Adipocyte (in vitro differentiated cells): ENCODE measurements at places on chromosomes 7 and 10.

- no peak for DNase-seq
These were observed 166.2 kb downstream of the CTTNBP2 start for GRCh38 chr7:117707080-117707479.

- no peak for DNase-seq
These were observed 17.7 kb upstream of the PPIF start for GRCh38 chr10:79329529-79329928.

- DNase-seq, result no peak
These were observed 63.0 kb downstream of the PAPSS2 start for GRCh38 chr10:87722716-87723115.

- no peak for DNase-seq
These were observed 143.8 kb downstream of the RSU1 start for GRCh38 chr10:16673443-16673842.

- no peak for DNase-seq
These were observed 390.8 kb downstream of the POM121L12 start for GRCh38 chr7:53426145-53426750.

GRCh38 chr7:99786726-99787335 is 2.8 kb upstream of the CYP3A4 start:
- no peak for DNase-seq

- DNase-seq, result no peak
These were observed 72.6 kb upstream of the LAMB4 start for GRCh38 chr7:108202743-108203142.

GRCh38 chr10:124522131-124522932 is 60.7 kb downstream of the LHPP start:
- no peak for DNase-seq

DNA sequence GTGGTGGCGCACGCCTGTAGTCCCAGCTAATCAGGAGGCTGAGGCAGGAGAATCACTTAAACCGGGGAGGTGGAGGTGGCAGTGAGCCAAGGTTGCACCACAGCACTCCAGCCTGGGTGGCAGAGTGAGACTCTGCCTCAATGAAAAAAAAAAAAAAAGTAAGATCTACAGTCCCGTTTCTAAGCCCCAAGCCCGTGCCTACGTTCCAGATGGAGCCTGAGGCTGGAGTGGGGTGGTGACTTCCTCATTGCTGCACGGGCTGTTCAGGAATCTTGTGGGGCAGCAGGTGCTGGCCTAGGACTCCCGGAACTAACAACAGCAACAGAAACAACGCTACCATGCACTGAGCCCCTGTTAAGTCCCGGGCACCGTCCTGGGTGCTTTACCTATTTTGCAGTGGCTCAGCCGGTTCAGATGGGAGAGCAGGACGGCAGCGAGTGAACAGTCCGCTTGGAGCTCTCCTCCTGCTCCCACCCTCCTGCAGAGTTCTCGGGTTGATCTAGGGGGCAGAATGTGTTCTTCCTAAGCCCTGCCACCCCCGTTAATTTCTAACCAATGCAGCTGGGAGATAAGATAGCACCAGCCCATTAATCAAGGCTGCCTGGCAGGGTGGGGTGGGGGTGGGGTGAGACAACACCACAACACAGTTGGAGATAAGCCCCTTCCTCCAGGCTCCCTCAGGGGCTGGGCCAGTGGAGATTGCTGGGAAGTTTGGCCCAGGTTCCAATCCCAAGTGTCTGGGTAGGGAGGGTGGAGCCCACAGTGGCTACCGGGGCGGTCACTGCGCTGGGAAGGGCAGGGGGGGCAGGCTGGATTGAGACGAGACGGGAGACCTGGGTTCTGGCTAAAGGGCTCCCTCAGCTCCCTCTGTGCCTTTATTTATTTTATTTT is 17.0 kb upstream of the SFRP5 start:
- DNase-seq, result no peak

DNA sequence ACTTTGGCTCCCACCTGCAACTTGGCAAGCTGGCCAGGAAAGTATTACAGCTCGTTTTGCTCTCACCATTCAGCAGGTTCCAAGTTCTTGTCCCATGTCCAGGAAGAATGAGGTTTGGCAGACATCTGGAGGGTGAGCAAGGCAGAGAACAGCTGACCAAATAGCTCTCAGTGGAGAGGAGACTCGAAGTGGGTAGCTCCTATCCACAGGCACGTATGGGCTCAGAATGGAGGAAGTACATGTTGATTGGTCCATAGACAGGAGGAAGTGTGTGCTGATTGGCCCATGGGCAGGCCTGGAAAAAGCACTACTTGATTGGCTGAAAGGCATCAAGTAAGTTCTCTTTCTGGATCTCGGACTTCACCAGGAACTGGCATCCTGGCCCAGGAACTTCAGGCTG is 3.0 kb upstream of the NCAPG2 start:
- DNase-seq, result no peak

DNA sequence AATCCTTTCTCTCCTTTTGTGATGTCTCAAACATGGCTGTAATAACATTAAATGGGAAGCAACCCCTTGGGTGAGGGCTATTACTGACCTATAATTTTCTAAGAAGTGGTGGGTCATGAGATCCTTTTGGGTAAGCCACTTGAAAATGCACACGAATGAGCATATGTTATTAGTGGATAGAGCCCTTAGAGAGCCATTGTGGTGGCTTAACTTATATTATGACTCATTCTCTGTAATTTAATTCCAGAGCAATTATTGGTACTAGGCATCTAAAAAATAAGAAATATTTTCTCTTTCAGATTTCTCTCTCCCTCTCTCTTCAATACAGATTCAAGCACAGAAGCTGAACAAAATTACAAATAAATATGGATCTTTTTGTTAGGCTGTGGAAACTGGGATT is 1177.4 kb upstream of the PHF14 start:
- no peak for DNase-seq
